Activated CD4-positive, alpha-beta T cell treated with anti-CD3 and anti-CD28 coated beads, Interleukin-2, amount 50 U/mL, for 48 hours (primary cell): ENCODE measurements at places on chromosomes 11 and 22.
A peak's percentile ranks its signal among the peaks of the same experiment; 100 is the strongest.

DNA sequence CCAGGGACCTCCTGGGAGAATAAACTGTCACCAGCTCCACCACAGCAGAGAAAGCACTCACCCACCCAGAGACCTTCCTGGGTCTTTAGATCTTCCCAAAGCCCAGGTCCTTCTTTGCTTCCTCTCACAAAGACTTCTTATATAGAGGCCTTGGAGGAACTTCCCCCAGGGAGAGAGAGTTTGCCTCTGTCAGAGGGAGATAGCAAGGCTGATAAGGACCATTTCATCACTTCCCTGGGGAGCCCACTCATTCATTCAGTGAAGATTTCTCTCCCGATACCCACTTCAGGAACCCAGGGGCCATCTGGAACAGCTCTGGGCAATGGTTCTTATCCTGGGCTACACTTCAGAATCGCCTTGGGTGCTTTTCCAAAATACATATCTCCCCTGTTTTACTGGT is at the start of gene PRG2:
Gene PRG2 (minus strand): TSS at position 116 of the 400 bp plus-strand sequence. CDS start 706 bp downstream, outside the sequence.
- DNase-seq = no peak

- peak; percentile 49 for DNase-seq
These were observed 2.0 kb upstream of the UBXN1 start for GRCh38 chr11:62680825-62681240.

- no peak for DNase-seq
These were observed 55.0 kb upstream of the USP47 start for GRCh38 chr11:11786771-11787170.

DNA sequence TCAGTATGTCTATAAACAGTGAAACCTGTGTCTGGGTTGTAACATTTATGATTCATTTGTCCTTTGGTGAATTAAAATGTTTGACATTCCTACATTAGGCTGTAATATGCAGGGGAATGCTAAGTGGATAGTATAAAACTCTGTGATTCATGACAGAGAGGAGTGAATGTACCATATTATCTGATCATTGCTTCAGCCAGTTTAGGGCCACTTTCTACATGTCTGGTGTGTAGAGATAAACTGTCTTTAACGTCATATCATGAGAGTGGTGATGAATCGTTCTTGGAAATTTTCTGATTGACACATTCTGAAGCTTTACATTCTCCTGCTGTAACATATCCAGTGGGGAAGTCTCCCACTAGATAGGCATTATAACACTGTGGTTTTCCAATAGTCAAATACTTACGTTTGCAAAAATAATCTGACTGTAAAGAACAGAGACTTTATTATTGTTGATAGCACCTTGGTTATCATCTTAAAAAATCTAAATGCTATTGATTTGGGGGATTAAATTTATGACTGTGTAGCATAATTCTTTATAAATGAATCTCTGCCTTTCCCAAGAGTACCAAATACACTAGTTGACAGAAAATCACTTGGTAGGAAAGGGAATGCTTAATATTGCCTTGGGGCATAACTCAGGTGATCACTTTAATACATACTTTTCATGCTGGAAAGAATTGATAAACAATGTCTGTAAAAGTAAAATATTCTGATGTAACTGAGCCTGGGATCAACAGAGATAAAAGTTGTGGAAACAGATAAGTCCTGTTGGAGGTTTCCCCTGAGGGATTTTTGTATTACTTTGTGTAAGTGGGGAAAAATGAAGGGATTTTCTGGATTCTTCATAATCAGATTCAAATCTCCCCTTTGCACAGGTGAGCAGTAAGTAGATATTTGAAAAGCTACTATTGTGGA is 427.9 kb downstream of the JRKL start:
- no peak for DNase-seq

DNA sequence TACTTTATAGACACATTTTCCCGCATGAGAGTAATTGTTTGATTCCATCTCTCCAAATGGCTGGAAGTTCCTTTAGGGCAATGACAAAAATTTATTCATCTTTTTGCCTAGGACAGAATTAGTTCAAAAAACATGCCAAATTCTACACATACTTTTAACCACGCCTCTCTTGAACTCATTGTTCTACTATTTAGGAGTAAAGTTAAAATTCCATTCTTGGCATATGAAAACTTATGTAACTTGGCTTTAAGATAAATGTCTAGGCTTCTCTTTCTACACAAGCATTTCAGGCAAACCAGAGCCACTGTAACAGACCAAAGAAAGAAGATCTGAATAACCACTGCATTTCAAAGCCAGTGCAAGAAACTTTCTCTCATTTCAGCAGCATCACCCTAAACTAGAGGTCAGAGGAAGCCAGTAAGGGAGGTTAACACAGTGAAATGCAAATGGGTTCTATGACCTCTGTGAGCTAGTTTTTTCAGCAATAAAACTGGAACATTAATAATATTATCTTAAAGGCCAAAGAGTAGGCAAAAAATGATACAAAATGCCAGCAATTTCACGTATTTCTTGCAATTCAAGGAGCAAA is 73.0 kb downstream of the RSF1 start:
- no peak for DNase-seq

- DNase-seq = no peak
These were observed 110.0 kb downstream of the TP53I11 start for GRCh38 chr11:44840521-44841251.

GRCh38 chr11:27319072-27319471 is 43.9 kb downstream of the CCDC34 start:
- DNase-seq = no peak

GRCh38 chr11:19187114-19187832 is 14.5 kb downstream of the CSRP3 start:
- no peak for DNase-seq

- DNase-seq = no peak
These were observed 69.2 kb downstream of the GALNT18 start for GRCh38 chr11:11552529-11553087.

- no peak for DNase-seq
These were observed 4.6 kb downstream of the GNB1L start for GRCh38 chr22:19849835-19850762.

DNA sequence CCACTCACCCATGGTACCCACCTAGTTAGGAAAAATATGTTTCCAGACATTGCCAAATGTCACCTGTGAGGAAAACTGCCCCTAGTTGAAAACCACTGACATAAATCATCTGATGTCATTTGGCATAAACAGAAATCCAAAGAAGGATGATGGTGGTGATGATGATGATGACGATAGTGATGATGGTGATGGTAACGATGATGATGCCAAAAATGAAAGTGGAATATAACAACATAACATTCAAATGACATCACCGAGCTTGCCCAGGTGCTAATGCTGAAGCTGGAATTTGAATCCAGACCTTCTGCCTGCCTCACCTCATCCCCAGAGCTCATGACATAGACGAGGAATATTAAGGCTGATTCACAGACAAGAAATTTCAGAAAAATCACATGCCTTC is 92.3 kb upstream of the ASPHD2 start:
- DNase-seq = no peak

- DNase-seq = peak; percentile 3
These were observed 524 bp upstream of the SLC1A2 start for GRCh38 chr11:35419830-35420333.

GRCh38 chr11:17578296-17578695 is 31.2 kb downstream of the OTOG start:
- DNase-seq = no peak

DNA sequence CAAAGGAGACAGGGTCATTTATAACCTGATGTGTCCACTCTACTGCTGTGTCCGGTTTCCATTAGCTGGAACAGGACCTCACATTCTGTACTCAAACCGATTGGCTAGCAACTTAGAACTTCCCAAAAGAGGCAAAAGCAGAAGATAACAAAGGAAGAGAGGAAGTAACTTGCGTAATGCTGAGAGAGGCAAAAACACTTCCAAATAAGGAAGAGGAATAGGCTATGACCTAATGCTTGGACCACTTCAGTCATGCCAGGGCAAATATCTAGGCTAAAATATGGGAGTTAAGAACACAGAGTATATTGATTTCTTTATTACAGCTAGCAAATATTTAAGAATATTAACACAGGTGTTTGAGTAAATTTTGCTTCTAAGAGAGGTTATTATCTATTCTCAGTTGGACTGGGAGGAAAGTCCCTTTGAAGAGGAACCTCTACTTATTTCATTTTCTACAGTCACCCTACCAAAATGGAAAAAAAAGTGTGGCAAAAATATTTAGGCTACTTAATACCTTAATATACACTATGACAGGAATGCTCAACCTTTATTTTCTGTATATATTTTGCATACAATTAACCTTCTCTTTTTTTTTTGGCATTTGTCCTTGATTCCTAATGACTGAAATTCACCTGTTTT is 499.8 kb upstream of the CHORDC1 start:
- DNase-seq = no peak

DNA sequence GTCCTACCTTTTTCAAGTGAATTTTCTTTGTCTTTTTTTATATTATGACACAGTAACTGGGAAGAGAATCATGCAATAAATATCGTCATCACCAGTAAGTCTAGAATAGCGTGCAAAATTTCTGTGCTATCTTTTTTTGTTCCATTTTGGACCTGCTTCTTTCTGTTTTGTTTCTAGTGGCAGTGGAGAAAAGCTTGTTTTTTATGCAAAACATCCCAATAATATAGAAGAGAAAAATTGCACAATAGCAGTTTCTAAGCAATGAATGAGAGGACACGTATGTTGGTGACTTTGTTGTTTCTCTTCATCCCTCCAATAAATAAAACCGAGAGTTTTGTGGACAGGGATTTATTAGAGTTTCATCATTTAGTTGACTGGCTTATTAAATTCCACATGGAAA is 10.3 kb downstream of the GRK3 start:
- no peak for DNase-seq

- DNase-seq = no peak
These were observed 485.8 kb upstream of the CADM1 start for GRCh38 chr11:115990004-115990447.

- no peak for DNase-seq
These were observed 19.4 kb downstream of the SUSD2 start for GRCh38 chr22:24200619-24201212.

DNA sequence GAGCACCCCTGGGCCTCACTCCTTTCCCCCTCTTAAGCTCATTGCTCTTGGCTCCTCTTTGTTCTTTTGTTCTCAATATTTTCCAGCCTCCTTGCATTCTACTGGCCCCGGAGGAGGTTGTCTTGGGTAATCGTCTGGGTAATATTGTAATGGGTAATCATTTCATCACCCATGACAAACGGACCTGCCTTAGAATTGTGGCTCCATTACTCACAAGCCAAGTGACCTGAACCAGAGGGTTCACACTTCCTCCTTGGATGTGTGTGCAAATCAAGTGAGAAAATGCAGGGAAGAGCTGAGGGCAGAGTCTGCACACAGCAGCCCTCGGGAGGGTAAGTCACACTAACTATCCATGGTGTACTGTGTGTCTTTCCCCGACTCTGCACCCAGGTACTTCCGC is 305.0 kb downstream of the BUD13 start:
- no peak for DNase-seq

- DNase-seq = peak; percentile 51
These were observed 71.8 kb downstream of the UBASH3B start for GRCh38 chr11:122727101-122727929.

DNA sequence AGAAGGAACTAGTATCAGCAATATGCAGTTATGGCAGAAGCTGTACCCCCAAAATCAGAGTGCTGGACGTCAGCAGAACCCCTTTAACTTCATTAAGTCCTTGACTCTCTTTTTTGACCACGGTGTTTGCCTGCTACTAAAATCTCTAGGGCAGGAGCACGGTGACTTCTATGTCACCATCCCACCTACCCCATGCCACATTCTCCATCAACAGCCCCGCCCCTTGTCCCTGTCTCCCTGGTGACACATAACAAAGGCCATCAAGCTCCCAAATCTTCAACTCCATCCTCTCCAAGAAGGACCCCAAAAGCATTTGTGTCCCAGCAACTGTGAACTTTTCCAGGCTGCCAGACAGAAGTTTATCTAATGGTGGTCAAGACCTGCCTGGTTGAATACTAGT is 894 bp downstream of the ADA2 start:
- no peak for DNase-seq

DNA sequence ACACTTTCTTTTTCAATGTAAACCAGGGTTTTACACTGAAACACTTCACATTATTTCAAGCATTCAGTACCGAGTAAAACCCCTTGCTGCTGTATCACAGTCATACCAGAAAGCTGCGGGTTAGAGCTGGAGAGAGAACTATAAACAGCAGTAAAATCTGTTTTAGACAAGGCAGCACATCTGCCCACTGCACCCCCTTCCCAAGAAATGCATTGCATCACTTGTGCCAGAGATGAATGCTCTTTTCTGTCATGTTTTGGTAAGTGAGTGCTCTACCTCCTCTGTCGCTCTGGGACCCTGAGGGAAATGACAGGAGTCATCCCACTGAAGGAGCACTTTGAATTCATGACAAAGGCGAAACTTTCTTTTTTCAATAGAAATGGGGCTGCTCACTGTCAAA is 107.2 kb downstream of the MAML2 start:
- peak; percentile 65 for DNase-seq

DNA sequence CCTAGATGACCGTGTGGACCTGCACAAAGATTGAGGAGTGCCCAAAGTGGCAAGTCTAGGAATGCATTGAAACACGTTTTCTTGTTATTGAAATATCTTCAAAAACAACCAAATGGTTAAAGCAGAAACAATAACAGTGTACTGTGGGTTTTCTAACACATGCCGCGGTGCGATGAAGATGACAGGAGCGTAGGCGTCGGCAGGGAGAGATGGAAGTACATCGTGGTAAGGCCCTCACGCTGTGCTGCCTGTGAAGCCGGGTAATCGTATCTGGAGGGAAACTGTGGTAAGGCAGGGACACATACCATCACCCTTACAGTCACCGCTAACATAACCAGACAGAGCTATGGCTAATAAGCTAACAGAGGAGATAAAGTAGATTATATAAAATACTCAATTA is 261.4 kb downstream of the TBC1D22A start:
- DNase-seq = no peak

GRCh38 chr22:45869340-45869847 is 107.6 kb downstream of the WNT7B start:
- DNase-seq = no peak

DNA sequence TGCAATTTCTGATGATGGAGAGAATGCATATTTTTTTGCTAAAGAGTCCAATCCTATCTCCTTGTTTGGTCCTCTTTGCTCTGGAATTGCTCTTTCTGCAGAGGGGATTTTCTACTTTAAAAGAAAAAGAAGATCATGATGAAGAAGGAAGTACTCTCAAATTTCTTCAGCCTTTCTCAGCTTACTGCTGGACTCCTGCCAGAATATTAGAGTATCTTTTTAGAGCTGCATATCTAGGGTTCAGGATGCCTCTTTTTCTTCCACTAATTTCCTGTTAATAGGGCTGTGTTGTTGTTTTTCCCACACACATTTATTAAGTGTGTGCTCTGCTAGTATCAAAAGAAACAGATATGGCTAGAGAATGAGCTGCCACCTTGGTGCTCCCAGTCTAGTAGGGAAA is 18.2 kb downstream of the UBASH3B start:
- no peak for DNase-seq

- no peak for DNase-seq
These were observed 32.0 kb downstream of the WNT11 start for GRCh38 chr11:76174330-76174729.
